Fibroblast of skin of abdomen (primary cell): ENCODE measurements at places on chromosomes 1 and 21.
A peak's percentile ranks its signal among the peaks of the same experiment; 100 is the strongest.

- DNase-seq = no peak
Measured at GRCh38 chr1:209434631-209435217, 148.8 kb upstream of the CAMK1G start.

- DNase-seq = peak; percentile 57
Measured at GRCh38 chr1:181179987-181180365, 91.5 kb downstream of the IER5 start.

DNA sequence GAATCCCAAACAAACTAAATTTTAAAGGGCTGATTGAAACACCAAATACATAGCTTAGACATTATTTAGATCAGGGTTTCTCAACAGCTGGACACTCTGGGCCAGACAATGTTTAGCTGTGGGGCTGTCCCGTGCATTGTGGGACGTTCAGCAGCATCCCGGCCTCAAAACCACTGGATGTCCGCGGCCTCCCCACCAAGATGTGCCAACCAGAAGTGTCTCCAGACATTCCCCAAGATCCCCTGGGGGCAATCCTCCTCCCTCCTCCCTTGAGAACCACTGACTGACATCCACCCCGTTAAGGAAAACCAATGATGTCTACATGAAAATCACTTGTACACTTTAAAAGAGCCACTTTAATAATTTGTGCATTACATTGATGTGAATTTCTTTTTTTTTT lies 38.4 kb downstream of the CLSTN1 start:
- DNase-seq = no peak

DNA sequence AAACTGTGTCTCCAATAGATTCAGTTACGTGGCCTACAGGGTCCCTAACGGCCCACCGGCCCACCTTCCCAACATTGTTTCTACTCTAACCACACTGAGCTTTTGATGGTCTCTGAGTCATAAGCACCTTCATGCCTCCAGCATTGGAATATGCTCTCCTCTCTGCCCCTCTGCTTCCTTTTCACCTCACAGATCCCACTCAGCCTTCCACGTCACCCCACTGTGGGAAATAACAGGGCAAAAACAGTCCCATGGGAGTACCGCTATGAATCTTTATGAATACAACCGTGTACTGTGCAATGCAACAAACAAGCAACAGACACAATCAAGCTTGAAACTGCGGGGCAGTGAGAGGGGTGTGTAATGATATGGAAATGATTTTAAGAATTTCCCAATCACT lies 5.3 kb upstream of the SARS1 start:
- DNase-seq = no peak

- DNase-seq = no peak
Measured at GRCh38 chr1:226798427-226799411, 59.6 kb upstream of the ITPKB start.

DNA sequence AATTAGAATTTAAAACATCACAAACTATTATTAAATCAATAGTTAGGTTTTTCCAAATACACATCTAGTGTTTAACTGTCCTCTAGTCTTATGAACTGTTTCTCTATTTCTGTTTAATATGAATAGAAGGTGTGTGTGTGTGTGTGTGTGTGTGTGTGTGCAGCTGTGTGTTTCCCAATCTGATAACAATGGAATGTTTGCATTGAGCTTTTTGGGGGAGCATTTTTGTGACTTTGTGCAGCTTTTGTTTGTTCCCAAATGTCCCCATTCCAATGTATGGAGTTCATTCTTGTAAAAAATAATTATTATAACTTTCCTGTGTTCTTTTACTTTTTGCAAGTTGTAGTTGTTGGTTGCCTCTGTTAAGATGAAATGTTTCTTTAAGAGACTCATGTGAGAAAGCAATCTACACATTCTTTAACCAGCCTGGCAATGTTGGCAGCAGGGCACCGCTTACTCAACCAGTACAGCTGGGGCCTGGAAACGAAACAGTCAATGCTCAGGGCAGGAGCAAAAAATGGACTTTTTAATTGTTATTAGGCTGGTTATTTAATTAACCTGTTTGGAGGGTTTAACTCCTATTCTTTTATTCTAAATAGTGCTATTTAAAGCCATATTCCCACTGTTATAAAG lies 354.3 kb downstream of the SRGAP2C start:
- DNase-seq = no peak

- DNase-seq = no peak
Measured at GRCh38 chr21:44853601-44854390, 19.7 kb downstream of the PTTG1IP start.

DNA sequence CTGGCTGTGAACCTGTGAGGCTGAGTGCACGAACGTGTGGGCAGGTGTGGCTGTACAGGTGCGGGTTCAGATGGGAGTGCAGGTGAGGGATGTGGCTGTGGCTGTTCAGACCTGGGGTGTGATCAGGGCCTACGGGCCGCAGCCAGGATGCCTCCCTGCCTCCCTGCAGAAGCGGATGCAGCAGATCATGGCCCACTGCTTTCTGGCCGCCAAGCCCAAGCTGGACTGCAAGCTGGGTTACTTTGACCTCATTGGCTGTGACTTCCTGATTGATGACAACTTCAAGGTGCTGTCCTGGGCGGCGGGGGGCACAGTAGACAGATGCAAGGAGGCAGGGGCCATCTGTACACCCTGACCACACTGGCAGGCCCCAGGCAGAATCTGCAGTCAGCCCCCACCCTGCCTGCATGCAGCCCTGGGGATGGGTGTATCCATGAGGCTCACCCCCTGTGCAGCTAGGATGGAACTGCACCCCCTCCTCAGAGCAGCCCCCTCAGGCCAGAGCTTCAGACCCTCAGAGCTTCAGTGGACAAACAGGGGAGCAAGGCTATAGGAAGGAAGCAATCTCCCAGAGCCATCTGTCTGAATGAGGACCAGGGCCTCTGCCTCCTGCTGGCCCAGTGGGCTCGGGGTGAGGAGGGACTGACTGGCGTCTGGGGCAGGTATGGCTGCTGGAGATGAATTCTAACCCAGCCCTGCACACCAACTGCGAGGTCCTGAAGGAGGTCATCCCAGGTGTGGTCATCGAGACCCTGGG lies 9.8 kb downstream of the TNFRSF18 start:
- no peak for DNase-seq

DNA sequence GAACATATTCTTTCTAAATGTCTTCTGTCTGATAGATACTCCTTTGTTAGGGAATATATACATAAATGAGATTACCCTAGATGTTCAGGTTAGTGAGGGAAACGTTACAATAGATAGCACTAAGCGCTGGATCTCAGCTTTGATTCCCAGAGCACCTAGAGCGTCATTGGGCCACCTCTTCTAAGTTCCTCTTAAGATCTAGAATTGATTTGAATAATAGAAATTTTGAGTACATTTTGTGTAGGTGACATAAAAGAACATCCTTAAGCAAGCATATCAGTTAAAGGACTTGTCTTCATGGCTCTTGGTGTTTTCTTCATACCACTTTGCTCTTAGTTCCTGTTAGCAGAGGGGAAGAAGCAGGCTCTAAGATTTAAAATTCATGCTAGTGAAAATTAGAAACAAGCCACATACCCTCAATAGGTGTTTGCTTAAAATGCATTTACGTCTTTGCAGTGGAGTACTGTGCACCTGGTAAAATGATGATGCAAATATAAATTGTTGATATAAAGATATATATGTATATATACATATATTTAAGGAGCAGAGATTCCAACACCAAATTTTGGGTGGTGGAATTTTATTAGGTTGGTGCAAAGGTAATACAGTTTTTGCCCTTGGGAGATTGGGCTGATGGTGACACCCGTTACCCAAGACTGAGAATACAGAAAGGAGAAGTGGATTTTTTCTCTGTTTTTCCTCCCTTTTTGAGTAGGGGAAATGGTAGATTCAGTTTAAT lies 47.1 kb downstream of the DYRK1A start:
- DNase-seq = no peak

DNA sequence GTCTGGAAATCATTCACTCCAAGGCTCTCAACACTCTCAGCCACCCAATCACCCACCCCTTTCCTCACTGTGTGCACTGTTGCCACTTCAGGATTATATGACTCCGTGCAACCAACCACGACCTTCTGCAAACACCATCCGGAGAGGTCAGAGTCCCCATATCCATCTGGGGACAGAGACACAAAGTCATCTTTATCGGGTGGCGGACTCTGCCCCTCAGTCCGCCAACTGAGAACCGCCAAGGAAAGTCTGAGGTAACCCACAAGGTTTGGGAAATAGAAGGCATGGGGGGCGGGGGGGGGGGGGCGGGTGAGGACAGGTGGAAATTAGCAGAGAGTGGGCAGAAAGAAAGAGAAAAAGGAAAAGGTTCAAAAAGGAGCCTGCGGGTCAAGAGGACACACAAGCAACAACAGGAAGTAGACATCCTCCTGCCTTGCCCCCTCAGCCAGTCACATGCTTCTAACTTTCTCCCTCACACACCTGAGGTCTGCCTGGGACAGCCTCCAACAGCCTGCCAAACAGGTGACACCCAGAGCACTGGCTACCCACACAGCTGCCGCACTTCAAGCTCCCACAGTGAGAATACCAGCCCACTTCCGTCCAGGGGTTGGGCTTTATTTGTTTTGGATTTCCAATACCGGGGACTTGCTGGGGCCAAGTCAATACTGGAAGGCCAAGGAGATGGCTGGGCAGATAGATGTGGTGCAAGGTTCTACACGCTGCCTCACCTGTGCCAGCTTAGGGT lies 58.1 kb downstream of the SSBP3 start:
- DNase-seq = no peak

GRCh38 chr1:243253926-243254232 lies 1.2 kb downstream of the CEP170 start:
- no peak for DNase-seq

- no peak for DNase-seq
Measured at GRCh38 chr1:65020774-65021173, 54.4 kb upstream of the JAK1 start.

- no peak for DNase-seq
Measured at GRCh38 chr1:119981496-119981895, 85.2 kb upstream of the ADAM30 start.

DNA sequence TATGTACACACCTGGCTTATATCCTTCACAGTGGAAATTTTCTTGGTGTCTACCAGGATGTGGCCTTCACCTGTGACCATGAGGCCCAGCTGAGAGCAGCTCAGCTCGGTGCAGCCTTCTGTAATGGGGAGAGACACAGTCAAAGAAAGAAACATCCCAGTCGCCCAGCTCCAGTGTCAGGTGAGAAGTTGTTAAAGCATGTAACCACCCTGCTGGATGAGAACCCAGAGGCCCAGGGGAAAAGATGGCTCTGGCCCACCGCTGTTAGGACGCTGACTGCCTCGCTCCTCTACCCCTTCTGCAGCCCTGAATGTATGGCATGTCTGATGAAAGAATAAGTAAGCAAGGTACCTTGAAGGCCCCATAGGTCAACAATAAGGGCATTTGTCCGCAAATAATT lies 52.7 kb downstream of the SCCPDH start:
- no peak for DNase-seq

GRCh38 chr21:14076143-14076806 lies 134.5 kb downstream of the LIPI start:
- no peak for DNase-seq

GRCh38 chr1:22297999-22298398 lies 153.7 kb upstream of the ZBTB40 start:
- no peak for DNase-seq

- DNase-seq = no peak
Measured at GRCh38 chr1:205500240-205501233, 3.9 kb upstream of the CDK18 start.

GRCh38 chr1:61082311-61083012 lies at the start of gene NFIA:
Gene NFIA, plus strand, starts transcription at chr1:61082561.
- DNase-seq = peak; percentile 49

DNA sequence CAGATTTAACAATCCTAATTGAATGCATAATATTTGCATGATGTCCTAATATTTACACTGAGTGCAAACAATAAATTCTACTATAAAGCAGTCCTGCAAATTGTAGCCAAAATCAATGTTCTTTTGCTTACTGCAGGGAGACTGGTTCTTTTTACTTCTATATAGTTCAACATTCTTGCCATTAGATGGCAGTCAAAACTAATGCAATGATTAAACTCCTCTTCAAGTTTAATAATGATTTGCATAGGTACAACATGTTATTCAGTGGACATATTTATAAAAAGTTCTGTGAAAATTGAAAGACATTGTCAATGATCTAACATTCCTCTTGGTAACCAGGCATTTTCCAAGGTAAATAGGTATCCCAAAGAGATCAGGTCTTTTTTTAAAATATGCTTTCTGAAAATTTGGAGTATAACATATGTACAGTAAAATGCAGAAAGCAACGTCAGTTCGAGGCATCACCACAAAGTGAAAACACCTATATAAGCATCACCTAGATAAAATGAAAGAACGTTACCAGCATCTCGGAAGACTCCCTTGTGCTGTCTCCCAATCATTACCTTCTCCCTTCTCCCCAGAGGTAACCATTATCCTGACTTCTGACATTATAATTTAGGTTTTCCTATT lies 9.8 kb upstream of the FNBP1L start:
- peak; percentile 50 for DNase-seq

DNA sequence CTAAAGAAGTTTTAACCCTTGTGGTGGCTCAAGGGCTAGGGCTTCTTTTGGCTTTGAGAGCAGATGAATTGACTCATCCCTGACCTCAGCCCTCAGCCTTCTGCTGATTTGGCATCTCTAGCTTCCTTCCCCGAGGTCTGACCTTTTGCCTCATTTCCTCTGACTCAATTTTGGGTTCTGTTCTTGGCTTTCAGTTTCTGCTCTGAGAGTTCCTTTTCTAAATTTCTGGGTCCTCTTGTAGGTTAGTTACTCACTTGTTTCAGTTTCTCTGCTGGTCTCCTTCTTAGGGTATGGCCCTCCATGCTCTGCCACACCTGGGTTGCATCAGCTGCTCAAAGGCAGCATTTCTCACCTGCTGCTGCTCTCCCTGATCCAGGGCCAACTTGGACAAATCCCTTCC lies 19.4 kb downstream of the PDE4B start:
- DNase-seq = peak; percentile 80

- no peak for DNase-seq
Measured at GRCh38 chr1:156245451-156246232, 2.2 kb downstream of the PAQR6 start.

DNA sequence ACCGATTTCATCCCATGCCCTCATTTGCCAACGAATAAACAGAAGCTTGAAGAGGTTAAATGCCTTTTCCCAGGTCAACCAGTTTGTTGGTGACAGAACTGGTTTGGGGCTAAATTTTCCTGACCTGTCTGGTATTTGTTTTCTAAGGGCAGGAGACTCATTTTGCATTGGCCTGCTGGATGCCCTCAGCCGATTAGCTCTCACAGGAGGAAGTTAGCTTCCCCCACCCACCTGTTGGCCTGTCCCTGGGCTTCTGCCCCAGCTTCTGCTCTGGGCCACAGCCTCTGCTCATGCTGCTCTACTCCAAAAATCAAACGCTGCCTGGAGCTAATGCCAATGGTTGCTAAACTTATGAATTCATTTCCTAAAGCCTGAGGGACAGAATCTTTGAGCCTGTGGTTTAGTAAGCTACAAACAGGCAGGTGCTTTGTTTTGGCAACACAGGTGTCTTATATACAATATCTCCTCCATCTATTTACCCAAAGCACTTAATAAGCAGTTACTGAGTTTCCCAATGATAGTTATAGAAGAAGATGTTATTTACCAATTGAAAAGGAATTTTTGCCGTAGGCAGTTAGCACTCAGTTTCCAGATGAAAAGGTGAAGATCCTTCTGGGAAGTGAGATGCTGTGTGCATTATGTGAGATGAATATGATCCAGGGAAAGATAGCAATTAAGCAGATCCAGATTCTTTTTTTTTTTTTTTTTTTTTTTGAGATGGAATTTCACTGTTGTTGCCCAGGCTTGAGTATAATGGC lies 82.3 kb downstream of the TM2D1 start:
- no peak for DNase-seq

- DNase-seq = peak; percentile 55
Measured at GRCh38 chr1:28208818-28209441, 23.9 kb downstream of the DNAJC8 start.

GRCh38 chr1:224438989-224439388 lies 4.4 kb upstream of the WDR26 start:
- no peak for DNase-seq

GRCh38 chr1:96918406-96918805 lies 196.8 kb downstream of the PTBP2 start:
- peak; percentile 65 for DNase-seq
